Left renal cortex interstitium (tissue), 4 donors: ENCODE measurements at places on chromosomes 7 and 10.

- DNase-seq = no peak
Observed at GRCh38 chr7:10860516-10860915, 113.2 kb upstream of the PHF14 start.

GRCh38 chr10:52780391-52781155 is 8.0 kb upstream of the MBL2 start:
- DNase-seq = no peak

DNA sequence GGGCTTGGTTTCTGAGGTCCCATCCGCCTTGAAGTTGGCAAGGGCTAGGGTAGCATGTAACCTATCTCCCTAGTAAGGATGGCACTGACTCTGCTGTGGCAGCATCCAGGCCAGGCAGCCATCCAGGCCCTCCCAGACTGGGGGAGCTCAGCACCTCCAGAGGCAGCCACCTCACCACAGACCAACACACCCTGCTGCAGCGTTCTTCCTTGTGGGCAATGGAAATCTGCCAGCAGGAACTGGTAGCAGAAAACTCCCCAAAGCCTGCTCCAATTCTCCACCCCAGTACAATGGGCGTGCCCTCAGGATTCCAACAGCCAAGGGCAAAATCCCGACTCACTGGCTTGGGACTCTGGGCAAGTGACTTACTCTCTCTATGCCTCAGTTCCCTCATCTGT is 27.5 kb downstream of the DLG5 start:
- no peak for DNase-seq

DNA sequence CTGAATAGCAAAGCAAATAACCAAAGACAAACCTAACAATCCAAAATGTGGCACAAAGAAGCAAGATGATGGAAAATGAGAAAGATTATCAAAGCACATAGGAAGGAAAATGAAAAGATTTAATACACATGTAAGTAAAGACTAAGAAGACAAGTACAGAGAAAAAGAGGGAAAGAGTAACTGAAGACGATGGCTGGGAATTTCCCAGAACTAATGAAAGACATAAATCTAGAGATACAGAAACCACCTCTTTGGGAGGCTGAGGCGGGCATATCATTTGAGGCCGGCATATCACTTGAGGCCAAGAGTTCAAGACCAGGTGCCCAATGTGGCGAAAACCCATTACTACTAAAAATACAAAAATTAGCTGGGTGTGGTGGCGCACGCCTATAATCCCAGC is 46.8 kb downstream of the CCDC6 start:
- DNase-seq = no peak

GRCh38 chr7:48671656-48672055 is 252.7 kb upstream of the CDC14C start:
- DNase-seq = no peak

DNA sequence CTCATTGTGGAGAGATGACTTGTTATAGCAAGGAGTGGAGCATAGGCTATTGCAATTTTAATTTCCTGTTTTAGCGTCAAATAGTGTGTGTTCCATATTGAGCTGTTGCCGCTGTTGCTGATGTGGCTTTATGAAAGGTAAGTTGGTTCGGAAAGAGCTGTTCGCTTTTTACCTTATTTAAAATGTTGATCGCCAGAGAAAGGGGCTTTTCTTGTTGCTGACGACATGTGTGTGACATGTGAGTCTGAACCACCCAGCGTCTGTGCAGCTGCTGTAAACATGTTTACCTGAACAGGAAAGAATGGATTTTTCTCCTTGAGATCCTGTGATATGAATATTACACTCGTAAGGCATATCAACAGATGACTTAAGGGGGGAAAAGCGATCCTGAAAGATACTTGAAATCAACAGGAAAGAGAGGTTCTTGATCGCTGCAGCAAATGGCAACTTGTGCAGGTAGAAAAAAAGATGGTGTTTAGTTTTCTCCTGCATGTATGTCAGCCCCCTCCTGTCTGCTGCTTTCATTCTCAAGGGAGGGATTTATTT is 2.5 kb downstream of the ZEB1 start:
- no peak for DNase-seq

DNA sequence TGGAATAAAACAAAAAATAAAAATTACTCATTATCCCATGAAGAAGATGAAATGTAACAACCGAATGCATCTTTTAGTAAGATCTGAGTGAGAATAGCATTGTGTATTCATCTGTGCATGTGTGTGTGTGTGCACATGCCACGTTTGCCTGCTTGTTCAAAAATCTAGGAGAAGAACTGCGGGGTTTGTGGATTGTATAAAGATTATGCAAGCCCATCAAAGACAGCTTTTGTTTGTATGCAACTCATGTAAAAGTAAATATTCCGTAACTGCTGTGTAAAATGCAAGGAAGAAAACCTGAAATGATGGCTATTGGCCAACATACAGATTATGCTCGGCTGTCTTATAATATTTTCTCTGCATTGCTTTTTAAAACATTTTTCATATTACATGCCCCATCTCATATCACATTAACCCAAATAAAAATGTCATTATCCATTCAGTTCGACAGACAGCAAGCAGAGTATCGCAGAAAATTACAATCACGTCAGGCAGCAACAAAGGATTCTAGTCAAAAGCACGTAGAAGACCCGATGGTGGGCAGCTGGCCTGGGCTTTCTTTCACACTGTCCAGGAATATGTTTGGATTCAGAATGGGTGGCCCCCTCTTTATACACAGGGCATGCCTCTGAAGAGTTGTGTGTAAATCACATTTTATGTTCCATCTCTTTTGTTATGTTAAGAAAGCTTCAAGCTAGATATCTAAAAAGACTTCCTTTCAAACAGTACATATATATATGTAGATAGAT is 114.0 kb downstream of the PARP12 start:
- no peak for DNase-seq

DNA sequence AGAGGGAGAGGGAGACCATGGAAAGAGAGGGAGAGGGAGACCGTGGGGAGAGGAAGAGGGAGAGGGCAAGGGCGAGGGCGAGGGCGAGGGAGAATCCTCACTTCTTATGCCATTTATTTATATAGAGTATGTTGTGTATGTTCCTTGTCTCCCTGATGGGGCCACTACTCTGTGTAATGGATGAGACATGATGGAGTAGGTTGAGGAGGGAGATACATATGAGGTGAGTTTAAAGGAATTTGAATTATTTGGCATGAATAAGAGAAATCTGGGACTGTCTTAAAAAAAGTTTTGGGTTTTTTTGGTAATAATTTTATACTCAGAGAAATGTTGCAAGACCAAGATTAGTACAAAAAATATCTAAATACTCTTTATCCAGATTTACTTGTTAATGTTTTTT is 20.1 kb downstream of the CCSER2 start:
- DNase-seq = no peak

DNA sequence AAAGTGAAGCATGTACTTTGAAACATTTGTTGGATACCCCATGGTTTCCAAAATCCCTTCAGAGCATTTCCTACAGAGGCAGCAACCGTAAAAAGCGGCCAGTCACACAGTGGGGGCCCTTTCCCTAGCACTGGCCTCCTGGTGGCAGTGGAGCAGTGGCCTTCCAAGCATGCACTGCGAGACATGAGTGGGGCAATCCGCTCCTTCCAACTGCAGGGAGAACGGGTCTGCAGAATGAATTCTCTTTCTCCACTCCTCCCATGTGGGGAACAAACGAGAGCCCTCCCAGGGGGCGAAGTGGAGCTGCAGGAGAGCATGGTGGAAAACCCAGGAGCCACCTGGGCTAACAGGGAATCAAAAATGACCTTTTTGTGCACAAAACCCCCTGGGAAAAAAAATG is 542.9 kb upstream of the GALNT17 start:
- no peak for DNase-seq

DNA sequence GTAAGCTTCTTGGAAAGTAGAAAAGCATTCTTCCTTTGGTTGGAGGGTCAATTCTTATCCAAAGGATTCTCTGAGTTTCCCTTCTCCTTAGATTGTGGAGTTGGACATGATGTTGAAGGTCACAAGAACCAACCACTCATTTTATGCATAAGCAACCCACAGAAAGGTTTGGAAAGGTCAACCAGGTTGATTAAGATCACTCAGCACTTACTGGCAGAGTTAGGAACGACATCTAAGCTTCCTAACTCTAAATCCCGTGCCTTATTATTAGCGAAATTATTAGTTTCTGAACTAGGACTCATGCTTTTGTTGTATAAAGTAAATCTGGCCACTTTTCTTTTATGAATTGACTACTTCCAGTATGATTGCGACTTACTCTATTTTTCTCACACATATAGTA is 137.0 kb upstream of the MINDY3 start:
- no peak for DNase-seq

DNA sequence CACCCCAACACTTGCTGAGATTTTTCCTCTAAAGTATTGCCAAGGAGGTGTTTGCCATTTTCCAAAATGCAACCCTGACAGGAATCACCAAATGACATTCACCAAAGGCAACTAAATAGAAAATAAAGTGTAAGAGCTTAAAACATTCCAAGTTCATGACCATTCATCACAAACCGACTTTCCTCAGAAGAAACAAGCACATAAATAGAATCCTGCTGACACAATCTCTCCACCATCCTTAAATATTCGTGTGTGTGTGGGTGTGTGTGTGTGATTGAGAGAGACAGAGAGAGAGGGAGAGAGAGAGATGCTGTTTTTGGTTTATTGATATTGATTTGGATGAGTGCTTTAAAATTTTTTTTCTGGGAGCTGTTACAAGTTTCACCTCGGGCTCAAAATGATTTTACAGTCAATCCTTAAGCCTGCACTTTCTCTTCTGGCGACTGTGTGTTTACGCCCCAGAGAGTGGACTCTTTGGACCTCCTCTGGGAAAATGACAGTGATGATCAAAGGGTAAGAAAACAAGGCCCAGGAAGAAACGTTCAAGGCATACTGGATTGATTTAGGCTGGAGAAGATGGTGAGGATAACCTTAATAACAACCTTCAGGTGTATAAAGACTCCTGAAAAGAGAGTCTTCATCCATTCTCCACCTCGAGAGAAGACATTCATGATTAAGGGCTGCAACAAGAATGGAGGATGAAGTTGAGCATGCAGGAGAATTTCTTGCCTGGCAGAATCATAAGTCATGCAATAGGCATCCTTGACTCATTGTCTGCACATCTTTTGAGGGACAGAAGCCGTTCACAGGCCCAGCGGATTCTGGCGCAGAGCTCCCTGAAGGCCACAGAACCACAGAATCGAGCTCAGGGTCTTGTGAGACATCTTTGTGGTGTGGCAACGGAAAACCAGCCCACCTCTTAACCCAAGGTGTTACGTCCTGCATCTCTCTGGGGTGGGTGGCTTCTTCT is 104.4 kb upstream of the FGFR2 start:
- DNase-seq = no peak

DNA sequence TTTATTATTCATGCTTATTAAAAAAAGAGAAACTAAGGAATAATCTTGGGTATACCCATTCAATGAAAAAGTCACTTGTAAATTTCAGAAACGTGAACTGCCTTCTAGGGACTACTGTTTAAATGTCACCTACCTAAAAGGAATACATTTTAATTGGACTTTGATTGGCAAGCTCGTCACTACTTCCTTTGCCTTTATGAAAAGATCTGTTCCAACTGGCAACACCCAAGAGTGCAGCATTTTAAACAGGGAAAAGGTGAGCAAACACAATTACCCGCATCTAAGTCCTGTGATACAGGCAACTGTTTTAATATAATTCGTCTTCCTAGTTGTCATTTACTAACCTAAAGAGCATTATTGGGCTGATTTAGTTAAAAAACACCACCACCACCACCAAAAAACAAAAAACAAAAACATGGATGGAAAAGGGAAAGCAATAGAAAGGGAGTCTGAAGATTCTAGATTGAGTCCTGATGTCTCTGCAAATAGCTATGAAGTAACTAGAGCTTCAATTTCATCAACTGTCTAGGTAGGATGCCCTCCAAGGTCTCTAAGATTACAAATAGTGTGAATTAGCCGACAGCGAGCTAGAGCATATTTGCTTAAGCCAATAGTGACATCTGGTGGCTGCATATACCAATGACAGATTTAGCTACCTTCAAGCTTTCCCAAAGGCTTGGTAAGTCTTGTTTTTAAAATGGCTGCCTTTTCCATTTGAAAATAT is 33.8 kb upstream of the ICA1 start:
- peak; percentile 67 for DNase-seq

- DNase-seq = no peak
Observed at GRCh38 chr7:71712653-71713180, 580.8 kb downstream of the GALNT17 start.

DNA sequence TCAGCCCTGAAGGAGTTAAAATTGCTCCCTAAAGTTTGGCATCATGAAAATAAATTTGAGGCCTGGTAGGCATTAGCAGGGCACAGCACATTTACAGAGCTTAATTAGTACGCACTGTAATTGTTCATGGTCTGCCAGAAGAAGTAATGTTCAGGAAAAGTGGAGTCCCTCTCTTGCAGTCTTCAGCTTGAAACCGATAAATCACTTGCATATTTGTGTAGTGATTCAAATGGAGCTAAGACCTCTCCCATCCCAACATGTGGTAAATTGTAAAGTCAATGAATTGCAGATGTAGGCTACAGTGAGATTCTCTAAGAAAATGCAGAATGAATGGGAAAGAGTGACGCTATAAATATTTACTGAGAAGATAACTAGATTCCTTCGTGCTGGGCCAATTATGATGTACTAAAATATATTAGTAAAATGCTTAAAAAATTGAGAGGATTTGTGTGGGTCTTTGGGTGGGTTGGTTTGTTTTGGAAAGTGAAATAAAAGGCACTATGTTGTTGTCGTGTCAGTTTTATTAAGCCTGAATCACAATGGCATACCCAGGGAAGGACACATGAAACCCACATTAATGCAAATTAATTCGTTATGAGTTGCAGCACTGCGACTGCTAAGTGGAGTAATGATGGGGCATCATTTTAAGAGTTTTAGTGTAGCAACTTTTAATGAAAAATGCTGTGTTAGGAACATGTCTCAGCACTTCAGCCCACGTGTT is 8.4 kb downstream of the TCF7L2 start:
- no peak for DNase-seq

DNA sequence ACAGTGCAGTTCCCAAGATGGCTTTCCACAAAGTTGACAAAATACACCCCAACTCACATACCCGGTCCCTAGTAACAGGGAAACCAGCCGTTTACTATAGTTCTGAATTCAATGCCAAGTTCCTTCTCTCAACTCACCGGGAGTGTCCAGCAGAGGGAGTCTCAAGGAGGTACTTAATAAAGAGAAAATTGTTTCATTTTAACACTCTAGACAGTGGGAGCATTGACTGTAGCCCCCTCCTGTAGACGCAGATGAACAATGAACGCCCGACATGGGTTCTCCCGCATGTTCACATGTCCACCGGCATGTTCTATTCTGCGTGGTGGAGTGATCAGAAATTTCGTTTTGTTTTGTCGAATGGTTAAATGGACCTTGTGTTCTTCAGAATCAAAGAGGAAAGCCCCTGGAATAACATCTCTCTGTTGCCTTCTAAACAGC is 1.9 kb downstream of the HIPK2 start:
- peak; percentile 83 for DNase-seq

GRCh38 chr10:132500781-132501415 is 36.7 kb upstream of the INPP5A start:
- no peak for DNase-seq

GRCh38 chr10:107717046-107717445 is 552.5 kb upstream of the SORCS1 start:
- no peak for DNase-seq
